ENCODE measurements at places on chromosomes 11 and 22.

GRCh38 chr11:124075841-124076651 lies 34.9 kb upstream of the OR10G7 start:
- no peak for DNase-seq

DNA sequence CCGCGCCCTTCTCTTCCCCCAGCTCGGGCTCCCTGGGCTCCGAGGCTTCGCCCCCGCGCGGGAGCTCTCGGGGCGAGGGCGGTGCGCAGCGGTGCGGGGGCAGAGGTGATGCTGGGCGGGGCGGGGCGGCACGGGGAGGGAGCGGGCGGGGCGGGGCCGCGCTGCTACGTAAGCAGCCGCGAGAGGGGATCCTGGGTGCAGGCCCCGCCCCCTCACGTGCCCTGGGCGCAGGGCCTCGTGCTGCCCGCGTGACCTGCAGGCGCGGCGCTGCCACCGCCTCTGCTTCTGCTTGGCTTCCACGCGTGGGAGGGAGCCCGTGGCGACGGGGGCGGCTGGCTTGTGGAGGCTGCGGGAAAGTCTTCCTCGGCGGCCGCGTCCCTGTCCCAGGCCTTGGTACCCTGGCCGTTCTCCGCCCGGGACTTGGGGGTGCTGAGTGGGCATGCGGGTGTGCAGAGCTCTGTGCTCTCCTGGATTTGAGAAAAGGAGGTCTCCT lies 132.6 kb upstream of the HSD17B12 start:
- DNase-seq = no peak

DNA sequence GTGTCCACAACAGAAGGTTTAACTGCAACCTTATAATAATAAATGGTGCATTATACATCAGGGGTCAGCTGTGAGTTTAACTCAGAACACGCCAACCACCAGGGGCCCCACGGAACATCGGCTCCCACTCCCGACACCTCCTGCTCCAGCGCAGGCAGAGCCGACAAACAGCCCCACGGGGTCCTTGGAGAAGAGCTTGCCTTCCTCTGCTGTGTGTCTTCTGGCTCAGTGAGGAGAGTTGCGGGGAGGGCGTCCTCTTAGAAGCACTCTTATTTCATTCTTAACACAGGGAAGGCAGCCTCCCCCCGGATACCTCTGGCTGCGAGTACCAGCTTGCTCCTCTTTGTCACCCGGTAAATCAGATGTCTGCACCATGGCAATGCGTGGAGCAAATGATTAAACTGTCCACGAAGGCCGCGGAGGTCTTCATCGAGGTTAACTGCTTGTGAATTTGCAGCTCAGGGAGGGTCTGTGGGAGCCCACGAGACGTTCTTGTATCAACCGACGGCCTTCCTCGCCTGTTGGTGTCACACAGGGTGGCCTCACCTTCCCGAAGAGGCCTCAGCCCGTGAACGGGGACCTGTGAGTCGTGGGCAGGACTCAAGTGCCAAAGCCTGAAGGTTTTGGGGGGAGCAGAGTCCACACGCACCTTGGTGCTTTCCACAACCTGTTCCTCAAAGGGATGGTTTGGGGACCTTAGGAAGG lies 464.0 kb downstream of the BRD1 start:
- no peak for DNase-seq

DNA sequence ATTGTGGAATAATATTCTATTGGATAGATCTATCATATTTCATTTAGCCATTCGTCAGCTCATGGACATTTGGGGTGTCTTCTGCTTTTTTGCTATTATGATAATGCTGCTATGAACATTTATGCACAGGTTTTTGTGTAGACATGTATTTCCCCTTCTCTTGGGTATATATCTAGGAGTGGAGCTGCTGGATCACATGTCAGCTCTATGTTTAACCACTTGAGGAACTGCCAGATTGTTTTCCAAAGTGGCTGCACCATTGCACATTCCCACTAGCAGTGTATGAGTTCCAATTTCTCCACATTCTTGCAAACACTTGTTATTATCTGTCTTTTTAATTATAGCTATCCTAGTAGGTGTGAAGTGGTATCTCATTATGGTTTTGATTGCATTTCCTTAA lies 75.0 kb downstream of the C11orf65 start:
- DNase-seq = no peak

DNA sequence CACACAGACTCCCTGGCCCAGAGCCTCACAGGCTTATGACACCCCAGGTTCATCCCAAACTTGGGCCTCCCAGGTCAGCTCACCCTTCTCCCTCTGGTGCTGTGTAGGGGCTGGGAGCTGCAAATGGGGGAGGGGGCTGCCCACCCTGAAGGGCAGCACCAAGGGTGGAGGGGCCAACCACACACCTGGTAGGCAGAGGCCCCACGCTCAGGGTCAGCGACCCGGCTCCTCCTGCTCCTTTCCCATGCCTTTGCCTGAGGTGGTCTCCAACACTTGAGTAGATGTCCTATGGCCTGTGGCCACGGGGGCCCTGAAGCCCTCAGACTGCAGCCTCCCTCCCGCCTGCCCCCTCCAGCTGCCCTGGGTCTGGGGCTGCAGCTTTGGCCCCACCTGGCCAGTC lies 3.4 kb downstream of the DGCR6 start:
- DNase-seq = no peak

DNA sequence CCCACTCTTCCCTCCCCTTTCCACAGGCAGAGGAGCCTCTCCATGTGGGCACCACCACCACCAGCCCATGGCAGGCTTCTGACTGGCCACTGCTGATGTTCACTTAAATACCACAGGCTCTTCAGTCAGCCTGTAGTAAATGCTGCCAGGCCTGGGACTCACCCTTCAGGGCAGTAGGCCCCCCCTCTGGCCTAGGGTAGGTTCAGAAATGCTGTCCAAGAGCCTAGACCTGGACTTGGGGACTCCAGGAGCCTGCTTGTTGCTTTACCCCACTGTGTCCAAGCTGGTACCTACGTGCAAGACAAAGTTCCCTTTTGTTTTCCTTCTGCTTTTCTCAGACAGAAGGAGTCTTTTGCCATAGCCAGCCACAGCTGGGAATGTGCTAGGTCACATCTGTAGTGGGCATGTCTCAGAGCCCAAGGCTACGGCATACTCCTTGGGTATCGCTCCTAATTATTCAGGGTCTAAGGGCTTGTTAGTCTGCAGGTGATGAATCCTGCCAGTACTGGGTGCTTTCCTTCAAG lies 38.6 kb downstream of the TMEM135 start:
- DNase-seq = no peak

DNA sequence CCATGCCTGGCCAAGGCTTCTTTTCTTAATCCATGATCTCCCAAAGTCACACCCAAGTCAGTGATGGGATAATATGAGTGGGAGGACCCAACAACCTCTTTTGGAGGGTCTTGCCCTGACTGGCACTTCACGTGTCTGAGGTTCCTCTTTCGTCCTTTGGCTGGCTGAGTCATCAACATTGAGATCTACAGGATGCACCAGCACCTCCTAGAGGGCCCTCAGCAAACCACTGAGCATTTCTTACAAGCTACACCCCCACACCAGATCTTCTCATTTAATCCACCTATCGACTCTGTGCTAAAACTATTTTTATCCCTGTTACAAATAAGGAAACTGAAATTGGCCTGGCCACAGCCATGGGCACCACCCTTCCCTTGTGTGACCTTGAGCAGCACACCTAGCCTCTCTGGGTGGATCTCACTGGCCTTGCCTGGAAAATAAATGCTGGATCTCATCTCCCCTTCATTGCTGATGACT lies 63.4 kb downstream of the FLI1 start:
- peak; percentile 11 for DNase-seq

DNA sequence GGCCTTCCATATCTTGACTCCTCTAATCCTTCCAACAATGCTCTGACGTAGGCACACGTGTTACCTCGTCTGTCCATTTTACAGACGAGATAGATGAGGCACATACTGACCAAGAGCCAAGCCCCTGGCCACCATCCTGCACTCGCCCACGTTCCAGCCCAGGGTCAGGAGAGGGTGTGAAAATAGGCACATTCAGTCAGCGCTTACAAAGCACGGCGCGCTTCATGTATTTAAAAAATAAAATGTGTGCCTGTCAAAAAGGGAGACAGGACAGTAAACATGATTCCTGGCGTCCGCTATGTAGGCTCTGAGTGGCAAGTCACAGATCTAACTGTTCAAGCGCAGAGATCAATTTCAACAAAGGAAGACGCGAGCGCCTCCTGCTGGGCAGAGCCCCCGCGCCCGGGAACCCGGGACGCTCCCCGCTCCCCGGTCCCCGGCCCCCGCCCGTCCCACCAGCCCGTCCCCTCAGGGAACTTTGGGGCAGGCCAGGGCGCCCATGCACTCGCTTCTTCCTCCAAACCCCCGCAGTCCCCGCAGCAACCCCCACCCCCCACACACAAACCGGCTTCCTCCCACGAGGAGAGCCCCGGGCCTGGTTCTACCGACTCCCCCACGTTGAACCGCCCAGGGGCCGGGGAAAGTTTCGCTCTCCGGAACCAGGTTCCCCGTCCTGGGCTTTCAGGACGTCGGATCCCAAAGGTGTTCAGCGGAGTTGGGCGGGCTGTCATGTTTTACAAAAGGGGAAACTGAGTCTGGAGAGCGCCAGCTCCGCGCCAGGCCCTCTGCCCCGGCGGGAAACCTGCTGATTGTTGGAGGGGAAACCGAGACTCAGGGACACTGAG lies 10.4 kb upstream of the C1QTNF6 start:
- DNase-seq = peak; percentile 79

- no peak for DNase-seq
Measured at GRCh38 chr22:19868773-19869471, 14.2 kb upstream of the GNB1L start.

DNA sequence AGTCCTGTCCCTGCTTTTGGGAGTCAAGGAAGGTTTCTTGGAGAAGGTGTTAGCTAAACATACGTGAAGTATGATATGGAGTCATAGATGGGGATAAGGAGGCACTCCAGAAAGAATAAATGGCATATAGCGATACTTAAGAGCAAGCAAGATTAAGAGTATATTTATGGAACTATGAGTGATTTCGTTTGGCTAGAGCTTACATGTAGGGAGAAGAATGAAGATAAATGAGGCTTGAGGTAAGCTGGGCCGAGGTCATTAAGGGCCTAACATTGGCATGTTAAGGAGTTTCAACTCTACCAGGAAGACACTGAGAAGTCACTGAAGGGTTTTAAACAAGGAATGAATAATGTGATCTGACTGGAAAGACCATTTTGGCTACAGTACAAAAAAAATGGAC lies 33.3 kb downstream of the EIF3M start:
- DNase-seq = no peak

DNA sequence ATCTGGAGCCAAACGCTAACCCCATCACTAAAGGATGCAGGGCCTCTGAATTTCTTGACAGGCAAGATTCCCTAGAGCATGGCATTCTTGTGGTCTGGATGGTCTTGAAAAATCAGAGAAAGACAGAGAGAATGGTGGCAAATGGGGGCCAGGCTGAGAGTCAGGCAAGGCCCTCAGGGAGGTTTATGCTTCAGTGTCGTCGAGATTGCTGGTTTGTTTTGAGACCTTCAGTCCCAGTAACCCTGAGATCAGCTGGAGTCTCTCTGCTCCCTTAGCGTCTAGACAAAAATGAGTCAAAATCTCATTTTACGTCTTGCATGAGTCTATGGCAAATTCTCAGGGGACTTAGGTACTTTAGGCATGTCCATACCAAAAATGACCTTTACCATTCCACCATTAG lies 539.3 kb downstream of the SOX6 start:
- DNase-seq = peak; percentile 30

DNA sequence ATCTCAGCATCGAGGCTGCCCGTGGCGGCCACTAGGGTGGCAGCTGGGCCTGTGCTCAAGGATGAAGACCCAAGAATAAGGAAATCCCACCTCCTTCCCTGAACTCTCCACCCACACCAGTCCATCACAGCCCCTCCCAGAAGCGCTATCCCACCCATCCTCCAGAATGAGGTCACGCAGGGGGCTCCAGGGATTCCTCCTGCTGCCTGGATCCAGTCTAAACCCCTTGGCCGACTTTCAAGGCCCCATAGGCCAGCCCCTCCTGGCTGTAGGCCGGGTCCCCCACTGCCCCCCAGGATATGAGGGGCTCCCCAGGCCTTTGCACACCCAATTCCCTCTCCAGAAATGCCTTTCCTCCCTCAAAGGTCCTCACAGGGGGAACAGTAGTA lies 19.0 kb upstream of the SCGB1A1 start:
- no peak for DNase-seq

- DNase-seq = no peak
Measured at GRCh38 chr11:116777056-116777455, 4.3 kb upstream of the BUD13 start.

GRCh38 chr11:75639762-75640181 lies 29.1 kb downstream of the MAP6 start:
- peak; percentile 72 for DNase-seq

- DNase-seq = no peak
Measured at GRCh38 chr11:35709376-35709775, 46.8 kb downstream of the TRIM44 start.

GRCh38 chr22:50585238-50585637 lies 2.6 kb upstream of the CHKB start:
- DNase-seq = no peak

GRCh38 chr11:84383576-84383975 lies 1097.4 kb upstream of the CCDC90B start:
- no peak for DNase-seq

DNA sequence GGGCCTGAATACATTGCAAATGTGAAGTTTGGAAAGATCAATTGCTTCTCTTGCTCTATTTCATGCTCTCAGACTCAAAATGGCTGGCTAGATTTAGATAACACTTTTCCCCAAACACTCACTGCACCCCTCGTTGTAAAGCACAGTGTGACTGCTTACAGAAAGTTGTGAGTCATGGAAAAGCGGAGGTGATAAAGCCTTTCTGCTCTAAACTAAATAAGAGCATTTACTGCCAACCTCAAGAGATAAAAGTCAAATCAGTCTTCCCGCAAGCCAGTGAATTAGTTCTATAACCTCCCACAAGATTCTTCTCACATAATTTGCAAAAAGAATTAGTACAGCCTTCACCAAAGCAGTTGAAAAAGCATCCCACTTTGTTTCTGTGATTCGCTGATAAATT lies 168.7 kb downstream of the WT1 start:
- no peak for DNase-seq

- no peak for DNase-seq
Measured at GRCh38 chr22:19506212-19506611, 18.0 kb downstream of the CLDN5 start.

GRCh38 chr11:36586543-36586942 lies 7.8 kb upstream of the IFTAP start:
- DNase-seq = no peak

DNA sequence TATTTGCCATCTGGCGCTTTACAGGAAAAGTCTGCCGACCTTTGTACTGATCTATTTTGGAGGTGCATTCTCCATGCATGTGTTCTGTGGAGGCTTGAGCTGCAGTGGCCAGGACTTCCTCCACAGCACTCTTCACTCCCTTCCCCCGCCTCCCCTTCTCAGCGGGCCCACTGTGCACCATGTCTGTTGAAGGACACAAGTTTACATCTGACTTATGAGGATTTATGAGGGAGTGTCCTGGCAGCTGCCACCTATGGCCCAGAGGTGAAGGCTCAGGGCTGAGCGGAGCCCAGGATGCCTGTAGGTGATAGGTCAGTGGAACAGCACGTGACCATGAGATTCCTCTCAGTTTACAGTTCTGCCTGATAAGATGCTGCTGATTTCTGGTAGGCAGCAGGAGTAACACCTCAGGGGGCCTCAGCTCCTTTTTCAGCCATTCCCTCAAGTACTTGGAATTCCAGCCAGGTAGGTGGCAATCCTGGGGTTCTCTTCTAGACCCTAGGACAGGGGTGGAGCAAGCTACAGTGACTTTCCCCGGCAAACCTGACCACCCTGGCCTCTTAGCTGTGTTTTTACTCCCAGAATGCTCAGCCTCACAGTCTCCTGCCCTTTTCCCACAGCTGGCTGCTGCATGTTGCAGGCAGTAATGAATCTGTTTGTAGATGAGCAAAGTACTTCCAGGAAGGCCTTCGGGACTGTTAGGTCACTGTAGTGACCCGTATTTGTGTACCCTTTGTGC lies 59.9 kb downstream of the PPFIBP2 start:
- no peak for DNase-seq

Measured in renal cortical epithelial cell (primary cell).